Esophagus mucosa (tissue), 1 donor: ENCODE measurements at places on chromosomes 7 and 10.
A peak's percentile ranks its signal among the peaks of the same experiment; 100 is the strongest.

- peak; percentile 86 for ATAC-seq
Observed at GRCh38 chr10:125160856-125161706, 718 bp upstream of the CTBP2 start.

- no peak for ATAC-seq
Observed at GRCh38 chr7:121123032-121123431, 134.5 kb downstream of the CPED1 start.

DNA sequence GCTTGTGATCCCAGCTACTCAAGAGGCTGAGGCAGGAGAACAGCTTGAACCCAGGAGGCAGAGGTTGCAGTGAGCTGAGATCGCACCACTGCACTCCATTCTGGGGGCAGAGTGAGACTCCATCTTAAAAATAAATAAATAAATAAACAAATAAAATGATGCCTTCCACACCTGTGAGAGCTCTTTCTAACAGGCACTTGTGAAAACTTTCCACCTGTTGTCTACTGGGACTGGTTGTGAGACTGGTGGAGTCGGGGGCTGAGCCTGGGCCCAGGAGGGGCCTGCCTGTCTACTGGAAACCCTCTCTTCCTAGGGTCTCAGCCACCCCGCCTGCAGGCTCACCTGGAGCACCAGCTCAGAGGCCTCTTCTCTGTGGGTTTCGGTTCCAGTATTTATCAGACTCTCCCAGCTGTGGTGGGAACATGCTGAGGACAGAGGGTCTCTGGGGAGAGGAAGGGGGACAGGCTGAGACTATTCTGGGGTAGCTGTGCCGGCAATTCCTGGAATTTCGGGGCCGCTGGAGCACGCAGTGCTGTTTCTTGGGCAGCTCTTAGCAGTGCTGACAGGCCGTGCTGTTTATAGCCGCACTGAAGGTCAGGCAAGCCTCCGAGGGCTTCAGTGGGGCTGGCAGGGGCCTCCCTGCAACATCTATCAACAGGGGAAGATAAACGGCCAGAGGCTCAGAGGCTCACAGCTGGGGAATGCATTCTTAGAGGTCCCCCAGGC, 3.8 kb downstream of the LDB3 start:
- no peak for ATAC-seq

DNA sequence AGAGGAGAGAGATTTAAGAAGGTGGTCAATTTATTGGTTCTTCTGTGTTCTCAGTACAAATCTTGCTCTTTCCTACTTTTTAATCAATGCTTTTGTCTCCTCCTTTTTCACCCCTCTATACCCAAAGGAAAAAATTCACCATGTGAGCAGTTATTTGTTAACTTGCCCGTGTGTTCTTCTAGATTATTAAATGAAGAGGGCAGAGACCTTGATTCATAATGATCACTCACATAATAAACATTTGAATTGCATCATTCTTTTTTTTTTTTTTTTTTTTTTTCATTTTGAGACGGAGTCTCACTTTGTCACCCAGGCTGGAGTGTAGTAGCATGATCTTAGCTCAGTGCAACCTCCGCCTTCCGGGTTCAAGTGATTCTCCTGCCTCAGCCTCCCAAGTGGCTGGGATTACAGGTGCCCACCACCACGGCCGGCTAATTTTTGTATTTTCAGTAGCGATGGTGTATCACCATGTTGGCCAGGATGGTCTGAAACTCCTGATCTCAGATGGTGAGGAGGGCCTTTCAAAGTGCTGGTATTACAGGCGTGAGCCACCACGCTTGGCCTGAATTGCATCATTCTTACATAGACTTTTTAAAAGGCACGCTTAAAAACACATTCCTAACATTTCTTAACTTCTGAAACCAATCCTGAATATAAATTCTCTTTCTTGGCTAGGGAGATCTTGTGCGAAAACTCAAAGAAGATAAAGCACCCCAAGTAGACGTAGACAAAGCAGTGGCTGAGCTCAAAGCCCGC, 3.6 kb downstream of the GARS1 start:
- no peak for ATAC-seq

DNA sequence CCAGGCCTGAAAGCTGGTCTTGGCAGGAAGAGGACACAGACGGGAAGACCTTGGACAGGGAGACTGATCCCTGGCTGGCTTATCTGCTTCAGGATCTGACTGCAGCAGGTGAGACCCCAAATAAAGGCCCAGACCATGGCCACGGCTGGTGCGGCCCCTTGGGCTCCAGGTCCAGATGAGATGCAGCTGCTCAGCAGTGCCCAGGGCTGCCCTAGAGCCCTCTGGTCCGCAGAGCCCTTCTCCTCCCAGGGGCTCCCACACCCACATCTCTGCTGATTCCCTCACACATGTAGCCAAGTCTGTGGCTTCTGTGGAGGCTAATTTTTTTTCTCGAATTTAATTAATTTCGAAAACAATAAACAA, 46.3 kb downstream of the VIPR2 start:
- no peak for ATAC-seq

GRCh38 chr7:36232971-36233550, 80.0 kb downstream of the EEPD1 start:
- ATAC-seq = no peak

DNA sequence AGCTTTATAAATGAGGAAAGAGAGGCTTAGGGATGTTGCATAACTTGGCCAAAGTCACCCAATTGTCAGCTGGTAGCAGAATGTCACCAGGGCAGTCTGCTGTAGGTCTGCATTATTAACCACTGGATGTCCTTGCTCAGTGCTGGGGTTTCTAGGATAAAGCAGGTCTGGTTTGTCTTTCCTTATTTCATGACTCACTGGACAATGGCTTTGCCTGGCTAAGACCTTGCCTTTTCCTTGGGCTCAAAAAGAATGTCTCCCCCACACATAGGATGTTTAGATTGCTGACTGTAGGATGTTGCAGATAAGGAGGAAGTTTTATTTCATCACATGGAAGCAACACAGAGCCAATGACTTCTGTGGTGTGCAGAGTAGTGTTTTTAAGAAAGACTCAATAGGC, 29.4 kb downstream of the WDFY4 start:
- ATAC-seq = no peak

- no peak for ATAC-seq
Observed at GRCh38 chr10:113569576-113569975, 16.7 kb downstream of the HABP2 start.

- no peak for ATAC-seq
Observed at GRCh38 chr10:20778008-20778757, 118.9 kb downstream of the NEBL start.

DNA sequence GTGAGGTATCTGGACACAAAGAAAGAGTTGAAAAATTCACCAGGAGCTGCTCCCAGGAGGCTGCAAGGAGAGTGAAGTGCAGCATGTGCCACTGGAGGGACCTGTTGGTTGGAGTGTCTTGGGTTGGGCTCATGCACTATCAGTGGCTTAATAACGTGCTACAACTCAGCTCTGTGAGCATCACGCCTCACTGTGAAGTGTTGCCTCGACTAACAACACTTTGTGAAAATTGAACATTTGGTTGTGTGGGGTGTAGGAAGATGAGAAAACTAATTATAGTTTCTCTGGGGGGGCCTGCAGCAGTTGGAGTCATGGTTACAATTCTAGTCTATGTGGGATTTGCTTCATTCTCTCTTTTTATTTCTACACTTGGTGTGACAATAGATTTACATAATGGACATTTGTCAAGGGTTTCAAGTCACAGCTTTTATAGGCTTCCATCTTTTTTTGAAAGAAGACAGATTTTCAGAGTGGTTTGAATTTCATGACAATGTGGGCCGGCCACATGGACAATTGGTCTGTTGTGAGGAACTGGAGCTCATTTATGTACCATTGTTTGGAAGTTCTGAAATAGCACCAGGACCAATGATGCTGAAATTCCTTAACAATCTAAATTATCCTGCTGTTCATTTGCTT, 121.3 kb downstream of the RAMP3 start:
- ATAC-seq = no peak

DNA sequence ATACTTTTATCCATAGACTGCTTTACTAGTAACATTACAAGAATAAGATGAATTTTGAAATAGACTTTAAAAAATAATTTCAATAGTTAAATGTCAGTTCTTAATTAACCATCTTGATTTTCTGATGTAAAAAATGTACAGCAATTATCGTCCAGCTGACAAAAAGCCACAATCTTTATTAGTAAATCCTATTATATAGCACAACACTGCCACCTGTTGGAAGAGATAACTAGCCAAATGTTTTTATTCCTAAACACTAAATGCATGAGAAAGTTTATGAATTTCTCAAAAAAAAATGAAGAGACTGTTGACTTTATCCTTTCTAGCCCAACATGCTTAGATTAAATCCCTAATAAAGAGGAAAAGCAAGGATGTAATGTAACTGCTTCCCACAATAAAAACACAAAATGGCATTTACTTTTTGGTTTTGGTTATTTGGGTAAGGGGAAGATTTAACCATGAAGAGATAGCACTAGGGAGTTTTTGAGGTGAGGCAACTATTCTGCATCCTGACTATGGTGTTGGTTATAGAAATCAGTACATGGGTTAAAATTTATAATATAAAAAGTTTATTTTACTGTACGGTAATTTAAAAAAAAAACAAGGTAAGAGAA, 8.0 kb downstream of the COA1 start:
- ATAC-seq = no peak

DNA sequence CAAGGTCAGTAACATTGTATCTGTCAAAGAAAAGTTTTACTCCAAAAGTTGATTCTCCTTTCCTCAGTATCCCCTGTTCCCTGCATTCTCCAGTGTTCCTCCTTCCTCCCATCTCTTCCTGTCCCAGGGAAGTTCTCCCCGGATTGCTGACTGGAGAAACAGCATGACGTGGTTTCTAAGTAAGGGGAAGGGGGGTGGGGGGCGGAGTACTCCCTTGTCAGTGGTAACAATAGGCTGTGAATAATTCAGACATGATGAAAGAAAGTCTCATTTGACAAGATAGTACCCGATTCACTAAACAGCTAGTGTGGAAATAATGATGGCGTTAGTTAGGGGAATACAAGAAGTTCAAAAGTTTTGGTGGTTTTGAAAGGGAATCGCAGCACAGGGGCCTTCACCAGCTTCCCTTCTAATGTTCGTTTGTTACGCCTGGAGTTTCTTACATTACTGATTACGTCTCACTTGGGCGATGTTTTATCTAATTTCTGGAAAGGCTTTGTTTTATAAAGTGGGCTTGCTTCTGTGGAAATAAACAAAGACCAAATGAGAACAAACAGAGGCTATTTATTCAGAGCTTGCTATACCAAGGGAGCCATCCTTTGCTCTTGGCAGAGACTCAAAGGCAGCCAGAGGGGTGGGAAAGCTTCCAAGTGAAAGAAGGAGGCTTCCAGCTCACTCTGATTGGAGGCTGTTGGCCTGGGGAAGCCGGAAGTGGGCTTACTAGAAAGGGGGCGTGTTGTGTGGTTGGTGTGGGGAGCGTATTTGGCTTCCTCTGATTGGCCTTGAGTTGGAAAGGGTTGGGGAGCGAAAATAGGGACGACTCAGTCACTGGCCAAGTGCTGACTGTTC, 453.7 kb downstream of the SDK1 start:
- no peak for ATAC-seq

DNA sequence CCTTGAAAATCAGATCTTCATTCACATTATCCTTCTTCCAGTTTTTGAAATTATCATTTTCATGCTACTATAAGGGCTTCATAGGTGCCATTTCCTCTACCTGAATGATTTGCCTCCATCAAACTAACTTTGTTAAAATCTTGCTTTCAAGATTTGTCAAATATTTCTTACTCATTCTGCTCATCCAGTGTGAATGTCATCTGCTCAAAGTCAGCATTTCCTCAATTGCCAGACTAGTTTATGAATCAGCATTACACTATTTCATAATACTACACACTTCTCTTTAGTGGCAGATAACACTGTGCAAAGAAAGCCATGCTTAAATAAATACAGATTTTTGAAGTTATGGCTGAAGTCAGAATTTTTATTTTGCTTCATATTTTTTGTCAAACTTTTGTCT, 21.3 kb upstream of the LIPF start:
- ATAC-seq = peak; percentile 71

DNA sequence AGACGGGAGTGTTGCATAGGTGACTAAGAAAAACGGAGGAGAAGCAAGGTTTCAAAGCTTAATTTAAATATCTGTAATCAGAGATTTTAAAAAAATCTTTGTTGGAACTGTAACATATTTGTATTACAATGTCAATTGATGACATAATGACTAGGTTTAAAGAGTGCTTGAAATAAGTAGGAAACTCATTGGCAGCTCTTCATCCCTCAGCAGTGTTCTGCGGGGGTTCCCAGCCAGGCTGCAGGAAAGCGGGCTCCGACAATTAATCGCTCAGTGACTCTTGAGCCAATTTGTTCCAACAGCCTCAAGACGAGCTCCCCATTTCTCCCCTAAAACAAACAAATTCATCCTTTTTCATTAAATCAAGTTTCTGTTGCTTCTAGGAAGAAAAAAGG, 22.6 kb downstream of the CPXM2 start:
- ATAC-seq = no peak

DNA sequence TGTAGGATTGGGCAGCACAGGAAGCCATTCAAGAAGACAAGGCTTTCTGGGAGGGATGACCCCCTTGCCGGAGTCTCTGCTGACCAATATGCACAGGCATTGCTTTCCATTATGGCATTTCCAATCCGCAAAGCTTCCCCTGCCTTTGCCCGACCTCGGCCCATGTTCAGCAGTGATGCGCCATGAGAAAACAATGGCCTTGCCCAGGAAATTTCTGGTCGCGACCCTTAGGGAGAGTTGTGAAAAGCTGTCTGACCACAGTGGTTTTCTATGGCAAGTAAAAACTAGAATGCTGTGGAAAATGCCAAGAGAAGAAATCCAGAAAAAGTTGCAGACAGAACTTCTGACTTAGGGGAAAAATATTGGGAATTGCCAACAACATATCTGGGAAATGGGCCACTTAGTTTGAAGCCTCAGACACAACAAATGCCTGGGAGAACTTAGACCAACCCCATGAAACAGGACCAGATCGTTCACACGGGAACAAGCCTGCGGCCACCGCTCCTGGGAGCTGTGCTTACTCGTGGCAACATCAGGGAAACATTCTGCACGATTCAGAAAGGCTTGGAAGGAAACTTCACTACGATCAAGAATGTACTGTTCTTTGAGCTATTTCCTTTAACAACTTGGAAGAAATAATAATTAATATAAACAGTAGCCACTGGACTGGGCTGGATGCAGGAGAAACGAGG, 512.4 kb downstream of the TNS3 start:
- ATAC-seq = no peak
